Stimulated activated CD4-positive, alpha-beta T cell treated with anti-CD3 and anti-CD28 coated beads, Interleukin-1b, Interleukin-23, amount 100 ng/mL, for 48 hours (primary cell): ENCODE measurements at places on chromosomes 6 and 20.

DNA sequence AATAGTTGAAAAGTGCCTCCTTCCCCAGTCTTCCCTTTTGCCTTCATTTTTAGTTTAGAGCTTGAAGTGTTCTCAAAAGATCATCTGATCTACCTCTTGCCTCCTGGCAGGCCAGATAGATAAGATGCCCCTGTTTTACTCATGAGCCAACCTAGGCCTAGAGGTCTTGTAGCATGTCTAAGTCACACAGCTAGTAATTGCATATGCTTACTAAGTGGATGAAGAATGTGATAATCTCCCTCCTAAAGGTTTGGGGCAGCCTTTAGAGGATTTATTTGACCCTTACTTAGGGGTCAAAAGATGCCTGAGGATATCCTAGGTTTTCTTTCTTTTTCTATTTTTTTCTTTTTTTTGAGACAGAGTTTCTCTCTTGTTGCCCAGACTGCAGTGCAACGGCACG, 2.1 kb downstream of the C6orf141 start:
- no peak for DNase-seq

- no peak for DNase-seq
Observed at GRCh38 chr20:3658716-3659491, 4.3 kb downstream of the GFRA4 start.

DNA sequence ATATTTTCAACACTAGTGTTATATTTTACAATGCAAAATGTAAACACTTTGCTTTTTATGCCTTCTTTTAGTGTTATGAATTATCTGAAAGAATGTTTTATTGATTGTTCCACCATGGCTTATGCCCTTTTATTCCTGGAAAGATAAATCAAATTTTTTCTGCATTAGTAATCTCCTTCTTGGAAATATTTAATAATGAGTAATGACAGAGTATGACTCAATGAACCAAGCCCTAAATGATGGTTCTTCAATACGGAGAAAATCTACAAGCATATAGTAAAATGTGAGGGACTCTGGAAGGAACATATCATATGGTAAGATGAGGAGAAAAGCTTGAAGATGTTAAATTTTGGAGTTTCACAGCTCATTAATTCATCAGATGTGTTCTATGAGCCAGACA, 929.6 kb downstream of the C6orf118 start:
- no peak for DNase-seq

DNA sequence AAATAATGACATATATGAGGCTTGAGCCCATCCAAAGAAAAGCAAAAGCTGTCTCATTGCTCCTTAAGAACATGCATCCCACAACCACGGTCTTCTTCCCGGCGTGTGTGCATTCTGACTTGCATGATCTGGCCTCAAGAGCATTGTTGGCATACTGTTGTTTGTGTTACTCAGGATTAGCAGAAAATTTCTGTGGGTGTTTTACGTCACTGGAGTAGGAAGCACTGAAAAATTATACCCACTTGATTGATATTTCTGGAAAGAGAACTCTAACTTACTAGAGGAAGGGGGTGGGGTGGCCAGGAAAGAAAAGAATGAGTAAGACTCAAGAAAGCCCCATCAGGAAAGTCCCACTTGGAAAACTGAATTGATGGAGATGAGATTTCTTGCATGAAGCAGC, 326.2 kb upstream of the PRDM1 start:
- no peak for DNase-seq

GRCh38 chr6:6734479-6735465, 146.3 kb downstream of the LY86 start:
- no peak for DNase-seq
